Mesenteric fat pad (tissue), 1 donor: ENCODE measurements at places on chromosomes 11 and 22. TPM values are rescaled to one million over a fixed set of nuclear protein-coding genes. Genes with fewer than 3 reads are reported as not detected.

GPR83 gene
- not detected for total RNA-seq

FAM180B gene
- total RNA-seq: 0.55 TPM

NF2 gene
- total RNA-seq: 34.1 TPM

DYNC2H1 gene
- total RNA-seq: 16.6 TPM

PNPLA3 gene
- total RNA-seq: 0.93 TPM
